Endothelial cell of umbilical vein (primary cell): ENCODE measurements at places on chromosomes 5 and 9. TPM values are rescaled to one million over a fixed set of nuclear protein-coding genes. Genes with fewer than 3 reads are reported as not detected.

TMEM167A gene
- 13.6 and 20.2 TPM in 2 replicates for polyA plus RNA-seq

DNA sequence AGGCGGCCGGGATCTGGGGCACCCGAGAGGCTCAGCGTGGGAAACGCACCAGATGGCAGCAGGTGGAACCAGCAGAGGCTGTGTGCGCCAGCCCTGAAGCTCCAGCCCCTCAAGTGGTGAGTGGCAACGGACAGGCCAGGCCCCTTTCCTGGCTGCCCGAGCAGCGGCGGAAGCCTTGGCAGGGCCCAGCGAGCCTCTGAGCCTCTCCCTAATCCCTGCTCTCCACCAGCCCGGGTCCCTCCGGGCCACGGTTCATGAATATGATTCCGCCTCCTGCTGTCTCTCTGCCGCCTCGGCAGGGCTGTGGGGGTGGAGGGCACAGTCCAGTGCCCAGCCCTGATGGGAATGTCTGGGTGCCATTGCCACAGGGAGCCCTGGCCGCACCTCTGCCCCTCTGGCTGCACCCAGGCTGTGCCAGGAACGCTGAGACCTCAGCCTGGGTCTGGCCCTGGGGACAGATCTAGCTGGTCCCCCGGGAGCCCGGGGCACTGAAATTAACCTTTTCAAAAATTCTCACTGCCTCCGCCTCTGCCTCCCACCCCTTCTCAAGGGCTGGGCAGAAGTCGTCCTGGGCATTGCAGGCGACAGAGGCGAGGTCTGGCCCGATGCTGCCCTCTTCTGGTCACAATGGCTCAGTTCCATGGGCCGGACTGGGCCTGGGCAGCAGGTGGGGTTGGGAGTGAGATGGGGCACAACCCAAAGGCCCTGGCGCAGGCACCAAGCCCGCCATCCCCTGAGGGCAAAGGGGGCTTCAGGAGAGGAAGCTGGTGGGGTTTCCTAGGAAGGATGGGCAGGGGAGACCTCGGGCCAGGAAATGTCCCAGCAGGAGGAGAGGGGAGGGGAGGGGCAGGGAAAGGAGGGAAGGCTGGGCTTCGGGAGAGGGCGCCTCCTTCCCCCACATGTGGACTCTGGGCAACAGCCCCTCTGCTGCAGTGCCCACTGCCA, 20.3 kb downstream of the CCDC187 start:
- DNase-seq: peak; percentile 75

GOLGA1 gene
- 12.4 and 13.1 TPM in 2 replicates for polyA plus RNA-seq

DNA sequence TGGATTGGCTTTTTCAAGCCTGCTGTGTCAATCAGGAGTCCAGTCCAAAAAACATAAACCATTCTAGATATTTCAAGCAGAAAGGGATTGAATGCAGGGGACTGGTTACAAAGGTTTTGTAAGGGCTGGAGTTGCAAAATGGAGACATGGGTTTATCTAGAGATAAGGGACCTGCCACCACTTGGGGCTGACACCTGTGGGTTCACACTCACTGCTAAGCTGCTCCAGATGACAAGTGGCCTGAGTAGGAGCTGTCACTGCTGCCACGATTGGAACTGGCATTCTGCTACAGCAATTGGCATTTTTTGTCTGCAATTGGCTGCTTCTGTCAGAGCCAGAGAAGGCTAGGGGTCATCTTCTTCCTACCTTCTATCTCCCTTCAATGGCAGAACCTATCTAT, 66.3 kb upstream of the ZFR start:
- no peak for DNase-seq

- peak; percentile 80 for DNase-seq
Observed at GRCh38 chr5:10607023-10607665, 43.3 kb downstream of the ANKRD33B start.

GRCh38 chr5:37876245-37876644, 36.4 kb upstream of the GDNF start:
- DNase-seq: no peak
